Stimulated activated CD4-positive, alpha-beta T cell treated with anti-CD3 and anti-CD28 coated beads, Interleukin-12 subunit alpha, Interleukin-12 subunit beta, amount 100 ng/mL, for 24 hours (primary cell): ENCODE measurements at places on chromosomes 12 and 14.

GRCh38 chr12:100565987-100566545, 7.4 kb upstream of the GAS2L3 start:
- DNase-seq: no peak

GRCh38 chr14:25658988-25659387, 609.0 kb upstream of the STXBP6 start:
- no peak for DNase-seq

DNA sequence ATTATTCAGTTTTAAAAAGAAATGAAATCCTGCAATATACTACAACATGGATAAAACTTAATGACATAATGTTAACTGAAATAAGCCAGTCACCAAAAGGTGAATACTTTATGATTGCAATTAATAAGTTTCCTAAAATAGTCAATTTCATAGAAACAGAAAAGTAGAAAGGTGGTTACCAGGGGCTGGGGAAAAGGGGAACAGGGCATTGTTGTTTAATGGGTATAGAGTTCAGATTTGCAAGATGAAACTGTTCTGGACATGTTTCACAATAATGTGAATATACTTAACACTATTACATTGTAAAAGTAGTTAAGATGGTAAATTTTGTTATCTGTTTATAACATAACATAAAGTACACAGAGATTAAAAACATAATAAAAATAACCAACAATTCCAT, 550.9 kb downstream of the CCER1 start:
- no peak for DNase-seq

DNA sequence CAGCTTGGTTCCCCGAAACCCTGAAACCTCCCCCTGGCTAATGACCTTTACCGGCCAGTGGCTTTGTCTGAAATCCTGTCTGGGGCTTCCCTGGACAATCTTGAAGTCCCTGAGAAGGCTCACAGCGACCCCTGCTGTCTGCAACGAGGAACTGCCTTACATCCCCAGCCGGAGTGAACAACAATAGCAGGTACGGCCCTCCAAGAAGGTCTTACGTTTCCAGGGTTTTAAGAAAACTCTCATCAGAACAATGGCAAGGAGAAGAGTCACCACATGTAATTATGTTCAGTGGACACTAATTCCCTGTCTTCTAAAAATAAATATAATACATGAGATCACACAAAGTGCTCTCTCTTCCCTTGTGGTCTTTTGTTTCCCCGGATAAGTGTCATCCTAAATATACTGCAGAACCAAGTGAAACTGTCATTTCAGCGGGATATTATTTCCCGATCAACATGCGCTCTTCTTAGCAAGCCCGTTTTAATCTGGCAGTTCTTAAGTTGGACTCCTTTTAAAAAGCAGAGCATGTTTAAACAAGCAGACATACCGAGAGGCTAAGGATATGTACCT, 53.3 kb downstream of the RBM19 start:
- DNase-seq: peak; percentile 21

DNA sequence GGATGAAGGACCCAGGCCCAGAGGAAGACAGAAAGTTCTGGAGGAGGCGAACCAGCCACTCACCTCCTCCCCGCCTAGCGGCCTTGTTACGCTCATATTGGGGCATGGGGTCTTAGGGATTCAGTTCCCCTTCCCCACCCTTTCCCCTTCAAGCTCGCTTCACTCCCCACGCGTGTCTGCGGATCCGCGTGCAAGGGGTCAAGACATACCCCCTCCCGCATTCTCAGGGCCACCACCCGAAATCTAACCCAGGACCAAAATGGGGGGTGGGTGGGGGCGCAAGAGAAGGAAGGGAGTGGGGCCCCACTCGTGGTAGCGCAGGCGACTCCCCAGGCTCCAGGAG, 584 bp upstream of the RFX4 start:
- no peak for DNase-seq

- DNase-seq: no peak
Measured at GRCh38 chr14:91237219-91237618, 7.3 kb downstream of the GPR68 start.

- no peak for DNase-seq
Measured at GRCh38 chr12:28258998-28259397, 68.7 kb downstream of the CCDC91 start.

- no peak for DNase-seq
Measured at GRCh38 chr14:105384041-105384557, 14.2 kb upstream of the TEX22 start.

DNA sequence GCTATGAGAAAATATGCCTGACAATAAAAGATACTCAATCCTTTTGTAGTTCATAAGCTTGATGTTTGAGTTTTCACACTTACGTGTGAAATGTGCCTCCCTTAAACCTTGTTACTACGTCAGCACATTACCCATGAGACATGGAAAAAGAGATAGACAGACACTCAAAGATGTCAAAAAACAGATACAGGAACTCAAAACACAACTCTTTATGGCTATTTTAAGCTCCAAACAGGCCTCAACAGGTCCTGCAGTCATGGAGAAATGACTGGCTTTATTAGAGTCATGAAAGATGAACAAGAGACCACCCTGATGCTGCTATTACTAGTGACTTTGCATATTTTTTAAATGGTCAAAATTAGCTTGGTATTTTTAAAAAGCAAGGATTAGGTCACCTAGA, 184.5 kb downstream of the MON2 start:
- no peak for DNase-seq

DNA sequence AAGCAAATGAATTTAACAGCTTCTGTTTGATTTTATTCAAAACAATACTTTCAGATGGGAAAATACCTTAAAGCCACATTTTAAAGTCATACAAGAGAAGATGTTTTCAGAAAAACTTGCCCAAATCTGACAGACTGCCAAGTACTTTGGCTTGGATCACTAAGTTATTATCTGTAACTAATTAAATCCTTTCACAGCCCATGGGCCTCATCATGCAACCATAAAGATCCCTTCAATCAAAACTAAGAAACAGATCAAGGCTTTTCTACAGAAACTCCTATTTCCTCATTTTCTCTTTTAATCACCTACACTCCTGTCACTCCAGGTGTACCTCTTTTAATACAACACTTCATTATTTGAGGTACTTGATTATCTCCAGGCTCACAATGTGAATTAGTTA, 28.1 kb downstream of the BLTP3B start:
- DNase-seq: no peak

DNA sequence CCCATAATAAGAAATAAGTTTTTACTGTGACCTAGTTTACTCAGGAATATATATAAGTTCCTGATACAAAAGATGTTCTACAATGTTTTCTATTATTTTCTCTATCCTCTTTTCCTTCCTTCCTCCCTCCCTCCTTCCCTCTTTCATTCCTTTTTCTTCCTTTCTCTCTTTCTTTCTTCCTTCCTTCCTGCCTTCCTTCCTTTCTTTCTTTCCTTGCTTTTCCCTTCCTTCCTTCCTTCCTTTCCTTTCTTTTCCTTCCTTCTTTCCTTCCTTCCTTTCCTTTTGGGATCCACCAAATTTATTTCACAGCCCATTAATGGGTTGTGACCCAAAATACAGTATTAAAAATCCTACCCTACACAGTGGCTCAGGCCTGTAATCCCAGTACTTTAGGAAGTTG, 3.9 kb upstream of the VDR start:
- DNase-seq: no peak

GRCh38 chr14:104784846-104785707, 10.5 kb downstream of the AKT1 start:
- DNase-seq: no peak

GRCh38 chr14:46399049-46399448, 252.5 kb downstream of the RPL10L start:
- DNase-seq: no peak

GRCh38 chr14:102182936-102183619, 43.4 kb downstream of the WDR20 start:
- no peak for DNase-seq

GRCh38 chr12:51915003-51915625, 7.8 kb downstream of the ACVRL1 start:
- no peak for DNase-seq

DNA sequence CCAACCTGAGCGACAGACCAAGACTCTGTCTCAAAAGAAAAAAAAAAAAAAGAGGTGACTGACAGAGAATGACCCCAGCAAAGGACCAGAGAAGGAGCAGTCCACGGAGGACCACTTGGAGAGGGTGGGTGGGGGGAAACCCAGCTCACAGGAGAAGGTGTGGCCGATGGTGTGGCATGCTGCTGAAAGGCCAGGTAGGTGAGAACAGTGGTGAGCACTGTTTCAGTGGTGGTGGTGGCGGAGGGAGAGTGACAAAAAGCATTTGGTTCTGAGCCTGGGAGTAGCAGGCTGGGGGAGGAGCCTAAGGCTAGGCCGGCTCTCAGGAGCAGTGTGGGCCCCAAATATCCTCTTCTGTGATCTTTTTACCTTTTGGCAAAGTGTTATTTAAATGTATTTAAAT, 63.8 kb downstream of the IRF2BPL start:
- DNase-seq: peak; percentile 42

DNA sequence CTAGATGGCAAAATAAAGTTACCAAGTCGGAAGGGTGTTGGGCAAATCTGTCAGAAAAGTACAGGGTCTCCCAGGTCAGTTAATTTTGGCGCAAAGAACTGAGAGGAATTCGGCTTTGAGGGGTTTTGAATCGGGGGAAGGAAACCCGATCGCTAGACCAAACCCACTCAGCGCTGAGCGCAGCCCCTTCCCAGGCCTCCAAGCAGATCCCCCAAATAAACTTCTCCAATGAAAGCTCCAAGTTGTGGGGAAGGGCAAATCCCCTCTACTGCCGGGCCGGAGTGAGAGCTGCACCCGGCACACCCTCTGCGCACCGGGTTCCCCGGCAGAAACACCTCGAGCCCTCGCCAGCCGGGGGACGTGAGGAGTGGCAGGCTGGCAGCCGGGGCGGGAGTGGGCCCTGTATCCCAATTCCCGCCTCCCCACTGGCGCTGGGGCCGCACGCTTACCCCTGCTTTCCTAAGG, 441 bp downstream of the E2F7 start:
- DNase-seq: peak; percentile 16

DNA sequence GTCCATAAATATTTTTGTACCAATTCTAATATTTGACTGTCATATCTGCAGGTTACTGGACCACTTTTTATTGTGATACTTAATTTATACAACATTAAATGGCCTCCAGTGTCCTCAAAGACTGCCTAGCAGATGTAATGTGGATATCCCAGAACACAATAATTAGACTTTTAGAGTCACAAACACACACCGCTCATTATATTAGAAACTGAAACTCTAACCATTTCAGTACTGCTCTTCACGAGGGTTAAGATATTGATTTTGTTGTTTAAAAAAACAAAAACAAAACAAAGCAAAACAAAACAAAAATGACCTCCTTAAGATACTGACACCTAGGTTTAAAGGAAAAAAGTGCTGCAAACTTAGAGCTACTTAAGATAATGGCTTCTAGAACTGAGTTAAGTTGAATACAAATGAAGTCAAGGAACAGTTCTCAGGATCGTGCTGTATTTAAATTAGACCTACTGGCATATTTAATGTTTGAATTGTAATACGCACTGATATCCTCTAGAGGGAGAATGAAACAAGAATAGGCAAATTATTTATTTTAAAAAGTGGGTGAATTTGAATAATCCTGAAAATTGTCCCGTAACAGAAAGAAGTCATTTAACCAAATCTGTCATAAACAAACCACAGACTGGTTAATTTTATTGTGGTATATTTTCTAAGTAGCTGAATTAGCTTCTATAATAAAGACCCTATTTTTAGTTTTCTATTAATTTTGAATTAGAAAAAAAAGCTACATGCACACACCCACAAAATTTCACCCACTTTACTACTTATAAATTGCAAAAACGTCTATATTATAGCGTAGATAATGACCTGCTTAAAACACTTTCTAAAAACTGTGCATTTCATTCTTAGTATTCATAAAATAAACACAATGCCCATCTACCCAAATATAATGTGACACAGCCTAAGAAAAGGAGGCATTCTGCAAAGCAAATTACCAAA, 395.2 kb upstream of the DCN start:
- DNase-seq: no peak

DNA sequence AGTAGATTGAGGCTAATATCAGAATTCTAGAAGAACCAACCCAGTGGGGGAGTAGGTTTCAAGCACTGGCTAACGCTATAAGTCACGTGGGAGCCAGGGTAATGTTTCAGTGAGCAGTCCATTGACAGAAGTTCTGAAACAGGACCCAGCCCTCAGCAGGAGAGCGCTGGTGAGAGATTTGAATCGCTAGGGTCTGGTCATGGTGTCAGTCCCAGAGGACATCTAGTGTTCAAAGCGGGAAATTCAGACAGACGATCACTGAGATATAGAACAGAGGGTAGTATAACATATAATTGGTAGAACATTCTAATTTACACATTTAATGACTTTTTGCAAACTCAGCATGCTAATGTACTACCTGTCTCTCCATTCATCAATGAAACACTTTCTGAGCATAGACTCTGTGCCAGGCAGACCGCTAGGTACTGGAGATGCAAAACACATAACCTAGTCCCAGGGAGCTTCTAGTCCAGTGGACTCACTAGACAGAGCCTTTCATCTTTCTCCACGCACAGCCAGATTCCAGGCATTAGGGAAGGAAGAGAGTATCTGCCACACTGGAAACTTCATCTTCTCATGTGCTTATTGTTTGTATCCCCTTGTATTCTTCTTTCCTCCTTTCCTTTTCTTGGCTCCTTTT, 35.4 kb upstream of the RNASE3 start:
- DNase-seq: no peak

- DNase-seq: no peak
Measured at GRCh38 chr12:103637429-103637828, 50.4 kb downstream of the STAB2 start.

GRCh38 chr14:22478247-22478646, 110.8 kb downstream of the DAD1 start:
- DNase-seq: no peak

- no peak for DNase-seq
Measured at GRCh38 chr14:101200650-101201516, 297.4 kb upstream of the RTL1 start.

GRCh38 chr12:28035500-28035899, 63.0 kb upstream of the PTHLH start:
- no peak for DNase-seq

- DNase-seq: no peak
Measured at GRCh38 chr12:10753059-10753458, 29.9 kb upstream of the YBX3 start.

DNA sequence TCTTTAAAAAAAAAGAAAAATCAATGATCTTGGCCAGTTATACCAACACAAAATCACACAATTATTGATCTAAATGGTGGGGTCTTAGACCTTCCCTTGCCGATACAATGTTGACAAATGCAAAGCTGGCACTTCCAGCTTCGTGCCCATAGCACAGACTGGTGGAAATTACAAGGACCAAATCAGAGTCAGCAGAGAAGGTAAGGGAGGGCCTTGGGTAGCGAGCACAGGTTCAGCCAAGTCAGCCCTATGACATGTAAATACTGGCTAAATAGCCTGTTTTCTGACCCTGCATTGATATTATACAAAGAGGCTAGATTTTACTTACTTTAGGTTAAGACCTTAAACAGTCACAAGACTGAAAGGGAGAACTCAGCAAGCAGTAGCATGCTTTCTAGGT, 30.3 kb upstream of the WDR89 start:
- no peak for DNase-seq

GRCh38 chr14:74698465-74698864, 14.4 kb downstream of the AREL1 start:
- no peak for DNase-seq

- DNase-seq: no peak
Measured at GRCh38 chr12:132873724-132874123, 13.7 kb downstream of the CHFR start.

- no peak for DNase-seq
Measured at GRCh38 chr12:6946033-6946919, 2.5 kb downstream of the C12orf57 start.

- DNase-seq: no peak
Measured at GRCh38 chr12:92439420-92439805, 263.4 kb upstream of the PLEKHG7 start.
